ENCODE measurements at places on chromosomes 6 and 20.

- DNase-seq, result no peak
Observed at GRCh38 chr6:125953502-125953875, 3.1 kb upstream of the HINT3 start.

DNA sequence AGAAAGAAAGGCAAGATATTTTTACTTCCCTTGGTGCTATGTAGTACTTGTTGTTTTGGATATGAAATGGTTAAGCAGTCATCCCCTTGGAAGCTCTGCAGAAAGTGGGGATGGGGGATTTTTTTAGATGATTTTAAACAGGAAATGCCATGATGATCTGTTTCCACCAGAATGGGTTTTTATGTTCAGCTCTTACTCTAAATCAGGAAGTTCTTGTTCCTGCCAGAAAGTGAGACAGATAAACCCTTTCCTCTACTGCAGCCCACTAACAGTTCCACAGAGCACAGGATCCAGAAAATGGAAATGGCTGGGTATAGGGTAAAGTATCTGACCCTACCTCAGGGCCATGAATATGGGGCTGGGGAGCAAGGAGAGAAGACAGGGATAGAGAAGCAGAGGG, 32.1 kb upstream of the PPP1R3G start:
- DNase-seq, result no peak

DNA sequence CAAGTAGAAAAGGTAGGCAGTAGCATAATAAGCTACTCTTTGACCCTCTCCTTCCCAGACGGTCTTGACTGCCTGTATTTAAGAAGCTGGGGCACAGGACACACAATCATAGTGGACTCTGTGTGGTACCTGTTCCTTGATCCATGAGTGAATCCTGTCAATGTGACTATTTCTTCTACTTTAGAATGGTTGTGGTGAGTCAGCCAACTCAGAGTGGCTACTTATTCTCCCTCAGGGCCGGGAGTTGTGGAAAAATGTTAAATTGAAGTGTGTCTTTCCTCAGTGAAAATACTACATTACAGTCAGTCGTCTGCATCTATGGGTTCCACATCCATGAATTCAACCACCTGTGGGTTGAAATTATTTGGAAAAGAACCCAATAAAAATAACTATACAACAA, 30.8 kb upstream of the PREP start:
- DNase-seq, result no peak

DNA sequence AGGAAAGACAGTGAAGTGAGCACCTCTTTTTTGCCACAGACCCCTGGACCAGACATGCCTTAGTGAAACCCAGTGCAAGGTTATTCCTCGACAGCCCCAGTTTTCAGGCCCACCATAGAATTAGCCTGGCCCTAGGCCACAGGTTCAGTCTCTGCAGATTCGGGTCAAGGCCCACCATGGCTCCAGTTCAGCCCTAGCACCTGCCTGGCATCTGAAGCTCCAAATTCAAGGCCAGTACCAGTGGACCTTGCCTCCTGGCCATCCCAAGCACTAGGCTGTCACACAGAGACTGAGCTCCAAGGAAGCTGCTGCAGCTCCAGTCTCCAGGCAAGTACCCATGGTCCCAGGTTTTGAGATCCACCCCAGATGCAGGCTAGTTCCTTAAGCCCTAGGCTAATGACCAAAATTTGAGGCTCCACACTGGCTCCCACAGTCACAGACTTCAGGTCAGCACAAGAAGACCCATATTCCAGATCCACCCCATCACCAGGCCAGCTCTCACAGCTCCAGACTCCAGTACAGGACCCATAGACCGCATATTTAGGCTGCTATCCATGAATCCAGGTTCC, 877.5 kb upstream of the ADGRB3 start:
- DNase-seq, result no peak

DNA sequence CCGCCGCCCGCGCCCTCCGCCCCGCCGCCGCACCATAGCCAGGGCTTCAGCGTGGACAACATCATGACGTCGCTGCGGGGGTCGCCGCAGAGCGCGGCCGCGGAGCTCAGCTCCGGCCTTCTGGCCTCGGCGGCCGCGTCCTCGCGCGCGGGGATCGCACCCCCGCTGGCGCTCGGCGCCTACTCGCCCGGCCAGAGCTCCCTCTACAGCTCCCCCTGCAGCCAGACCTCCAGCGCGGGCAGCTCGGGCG, 1.5 kb downstream of the FOXC1 start:
- DNase-seq, result no peak

DNA sequence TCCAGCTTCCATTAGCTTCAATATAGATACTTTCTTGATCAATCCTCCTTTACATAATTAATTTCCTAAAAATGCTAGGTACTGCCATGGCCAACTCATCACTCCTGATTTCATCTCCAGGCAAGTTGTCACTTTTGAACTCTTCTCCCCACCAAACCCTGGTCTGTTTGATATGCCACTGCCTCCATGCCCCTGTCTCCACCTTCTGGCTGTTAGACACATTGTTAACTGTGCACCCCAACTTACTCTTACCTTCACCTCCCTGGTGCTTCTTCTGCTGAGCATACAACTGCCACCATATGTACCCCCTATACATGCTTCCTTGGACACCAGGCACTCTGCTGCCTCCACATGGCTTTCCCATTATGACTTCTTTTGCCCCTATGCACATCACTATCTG, 21.9 kb upstream of the AIG1 start:
- DNase-seq, result no peak

DNA sequence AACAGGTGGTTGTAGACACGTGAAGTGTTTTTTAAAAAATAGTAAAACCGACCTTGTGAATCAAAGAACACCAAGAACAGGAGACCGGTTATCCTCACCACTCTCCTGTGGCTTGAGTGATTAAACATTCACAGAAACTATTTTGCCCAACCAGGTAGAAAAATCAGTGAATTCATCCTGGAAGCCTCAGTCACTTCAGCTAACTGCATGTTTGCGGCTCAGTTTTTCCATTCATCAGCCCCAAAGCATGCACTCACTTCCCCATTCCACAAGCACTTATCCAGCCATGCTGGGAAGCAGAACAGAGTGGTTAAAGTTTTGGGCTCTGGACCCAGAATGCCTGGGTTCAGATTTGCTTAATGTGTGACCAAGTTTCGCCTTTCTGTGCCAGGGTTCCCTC, 2.4 kb downstream of the LRRN4 start:
- DNase-seq, result no peak

DNA sequence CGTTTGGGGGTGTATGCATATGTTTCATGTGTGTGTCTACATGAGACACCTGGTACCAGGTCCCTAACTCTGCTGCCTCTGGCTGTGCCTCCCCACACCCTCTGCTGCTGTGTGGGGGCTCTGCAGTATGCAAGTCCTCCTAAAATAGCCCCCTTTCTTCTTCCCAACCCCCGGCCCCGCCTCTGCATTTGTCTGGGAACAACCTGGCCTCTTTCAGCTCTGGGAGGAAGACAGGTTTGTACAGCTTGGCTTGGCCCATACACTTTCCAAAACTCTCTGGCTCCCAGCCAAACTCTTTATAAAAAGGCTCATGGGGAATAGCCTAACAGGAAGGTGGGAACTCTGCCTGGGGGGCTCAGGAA, 27.1 kb upstream of the EMILIN3 start:
- no peak for DNase-seq

- DNase-seq, result no peak
Observed at GRCh38 chr6:67541586-67541985, 1093.5 kb upstream of the ADGRB3 start.

- no peak for DNase-seq
Observed at GRCh38 chr6:40346246-40346645, 240.9 kb downstream of the LRFN2 start.

DNA sequence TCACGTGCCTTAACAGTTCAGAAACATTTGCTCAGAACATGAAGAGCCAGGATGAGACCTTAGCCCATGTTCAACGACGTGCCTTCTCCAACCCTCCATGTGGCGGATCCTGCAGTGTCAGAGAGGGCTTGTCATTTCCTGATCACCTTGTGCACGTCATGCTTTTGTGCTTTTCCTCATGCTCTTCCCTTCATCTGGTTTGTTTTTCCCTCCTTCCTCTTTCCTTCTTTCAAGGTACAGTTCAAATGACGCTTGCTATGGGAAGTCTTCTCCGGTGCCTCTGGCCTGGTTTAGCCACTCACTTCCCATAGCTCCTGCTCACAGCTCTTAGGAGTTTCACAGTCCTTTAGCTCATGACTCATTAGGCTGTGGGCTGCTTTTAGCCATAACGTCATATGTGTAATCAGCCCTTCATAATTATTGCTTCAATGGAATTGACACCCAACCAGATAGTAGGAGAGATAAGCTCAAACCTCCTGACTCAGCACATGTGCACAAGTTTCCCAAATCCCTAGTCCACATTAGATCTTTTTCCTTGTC, 102.7 kb upstream of the CNKSR3 start:
- DNase-seq, result no peak

DNA sequence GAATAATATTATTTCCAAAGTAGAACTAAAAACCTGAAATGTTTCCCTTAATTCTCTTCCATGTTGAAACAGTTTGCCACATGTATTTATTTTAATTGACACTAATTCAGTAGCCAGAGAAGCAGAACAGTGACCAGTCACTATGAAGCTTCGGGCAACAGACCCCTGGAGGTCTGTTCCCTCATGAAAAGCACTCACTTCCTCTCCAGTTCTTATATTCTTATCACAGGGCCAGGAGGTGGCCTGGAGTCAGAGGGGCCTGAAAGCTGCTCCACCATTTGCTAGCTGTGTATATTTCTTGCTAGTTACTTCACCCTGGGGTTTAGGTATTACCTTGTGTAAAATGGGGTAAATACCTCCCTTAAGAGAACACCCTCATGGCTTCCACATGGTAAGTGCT, 49.1 kb downstream of the MAP7 start:
- DNase-seq, result no peak

DNA sequence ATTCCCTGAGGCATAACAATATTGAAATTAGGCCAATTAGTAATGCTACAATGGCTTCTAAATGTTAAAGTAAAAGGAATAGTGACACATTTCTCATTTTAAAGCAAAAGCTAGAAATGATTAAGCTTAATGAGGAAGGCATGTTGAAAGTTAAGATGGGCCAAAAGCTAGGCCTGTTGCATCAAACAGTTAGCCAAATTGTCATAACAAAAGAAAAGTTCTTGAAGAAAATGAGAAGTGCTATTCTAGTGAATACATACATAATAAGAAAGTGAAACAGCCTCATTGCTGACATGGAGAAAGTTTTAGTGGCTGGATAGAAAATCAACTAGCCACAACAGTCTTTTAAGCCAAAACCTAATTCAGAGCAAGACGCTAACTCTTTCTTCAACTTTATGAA, 12.9 kb downstream of the OR2A4 start:
- DNase-seq, result no peak

DNA sequence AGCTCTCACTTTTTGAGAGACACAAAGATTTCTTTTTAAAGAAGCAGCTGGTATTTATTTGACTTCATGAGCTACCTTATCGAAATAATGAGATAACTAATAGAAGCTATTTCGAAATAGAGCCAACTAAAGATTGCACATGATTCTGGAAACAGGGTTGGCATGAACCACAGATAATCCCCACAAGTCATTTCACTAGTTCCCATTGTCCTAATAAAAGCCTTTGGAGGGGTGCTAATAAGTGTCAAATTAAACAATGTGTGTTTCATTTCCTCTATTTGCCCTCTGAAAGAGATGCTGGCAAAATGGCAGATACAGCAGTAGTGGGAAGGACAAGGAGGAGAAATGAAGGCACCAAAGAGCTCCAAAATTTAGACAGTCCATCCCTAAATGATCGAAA, 78.6 kb upstream of the RIPOR2 start:
- no peak for DNase-seq

DNA sequence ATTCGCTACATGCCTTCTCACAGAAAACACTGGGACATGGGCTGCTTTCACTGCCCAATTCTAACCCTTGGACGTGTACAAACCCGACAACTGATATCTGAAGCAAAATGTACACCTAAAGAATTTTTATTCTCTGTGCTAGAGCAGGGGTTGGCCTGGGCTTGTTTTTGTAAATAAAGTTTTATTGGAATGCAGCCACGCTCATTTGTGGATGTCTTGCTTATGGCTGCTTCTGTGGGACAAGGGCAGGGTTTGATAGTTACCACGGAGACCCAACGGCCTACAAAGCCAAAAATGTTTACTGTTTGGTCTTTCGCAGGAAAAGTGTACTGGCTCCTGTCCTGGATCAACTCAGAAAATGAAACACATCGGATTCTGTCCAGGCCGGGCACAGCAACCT, 58.1 kb upstream of the APCDD1L start:
- no peak for DNase-seq

DNA sequence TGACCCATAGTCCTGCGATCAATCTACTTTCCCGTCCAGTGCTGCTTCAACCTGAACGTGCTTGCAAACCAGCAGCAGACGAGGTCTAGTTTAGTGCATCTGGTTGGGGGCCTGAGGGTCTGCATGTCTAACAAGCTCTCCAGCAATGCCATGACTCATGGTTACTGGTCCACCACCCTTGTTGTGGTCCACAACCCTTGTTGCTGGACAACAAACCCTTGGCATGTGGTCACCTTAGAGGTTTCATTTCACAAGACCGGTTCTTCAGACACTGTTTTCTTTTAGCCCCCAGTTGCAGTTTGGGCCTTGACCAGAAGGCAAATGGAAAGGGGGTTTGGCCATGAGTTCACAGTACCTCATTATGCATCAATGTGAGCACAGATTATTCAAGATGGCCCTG, 424.8 kb downstream of the QKI start:
- no peak for DNase-seq

- no peak for DNase-seq
Observed at GRCh38 chr6:114108119-114109002, 137.4 kb upstream of the HDAC2 start.

GRCh38 chr6:95767897-95768463, 190.6 kb downstream of the MANEA start:
- DNase-seq, result no peak

DNA sequence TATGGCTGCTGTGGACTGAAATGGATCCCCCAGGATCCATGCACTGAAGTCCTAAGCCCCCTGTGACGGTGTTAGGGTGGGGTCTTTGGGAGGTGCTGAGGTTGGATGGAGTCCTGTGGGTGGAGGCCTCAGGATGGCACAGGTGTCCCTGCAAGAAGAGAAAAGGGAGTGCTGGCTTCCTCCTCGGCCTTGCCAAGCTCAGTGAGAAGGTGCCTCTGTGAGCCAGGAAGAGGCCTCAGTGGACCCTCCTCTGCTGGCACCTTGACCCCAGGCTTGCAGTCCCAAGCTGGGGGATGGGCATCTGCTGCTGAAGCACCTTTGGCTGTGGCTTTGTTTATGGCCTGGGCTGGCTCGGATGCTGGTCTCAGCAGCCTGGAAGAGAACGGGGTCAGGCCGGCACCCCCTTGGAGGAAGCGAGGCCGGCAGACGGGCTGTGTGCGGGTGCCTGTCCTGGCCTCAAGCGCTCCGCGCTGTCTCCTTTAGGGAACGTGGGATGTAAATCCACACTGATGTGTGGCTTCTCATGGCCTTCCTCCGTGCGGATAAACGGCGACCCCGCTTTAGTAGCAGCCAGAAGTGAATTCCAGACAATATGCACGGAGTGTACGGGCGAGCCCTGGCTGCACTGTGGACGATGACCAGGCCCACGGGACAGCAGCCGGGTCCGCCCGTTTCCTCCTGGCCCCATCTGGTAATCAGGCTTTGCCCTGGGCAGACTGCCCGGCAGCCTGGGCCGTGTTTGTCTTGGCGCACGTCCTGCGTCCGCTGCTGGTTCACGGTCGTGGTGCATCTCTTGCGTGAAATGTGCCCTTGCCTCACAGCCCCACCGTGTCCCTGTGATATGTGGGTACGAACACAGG, 182.6 kb downstream of the ERMARD start:
- no peak for DNase-seq
